WTC11 (cell line): ENCODE measurements at places on chromosomes 1 and 21.

GRCh38 chr1:183578856-183579255 lies 11.4 kb downstream of the NCF2 start:
- no peak for DNase-seq

DNA sequence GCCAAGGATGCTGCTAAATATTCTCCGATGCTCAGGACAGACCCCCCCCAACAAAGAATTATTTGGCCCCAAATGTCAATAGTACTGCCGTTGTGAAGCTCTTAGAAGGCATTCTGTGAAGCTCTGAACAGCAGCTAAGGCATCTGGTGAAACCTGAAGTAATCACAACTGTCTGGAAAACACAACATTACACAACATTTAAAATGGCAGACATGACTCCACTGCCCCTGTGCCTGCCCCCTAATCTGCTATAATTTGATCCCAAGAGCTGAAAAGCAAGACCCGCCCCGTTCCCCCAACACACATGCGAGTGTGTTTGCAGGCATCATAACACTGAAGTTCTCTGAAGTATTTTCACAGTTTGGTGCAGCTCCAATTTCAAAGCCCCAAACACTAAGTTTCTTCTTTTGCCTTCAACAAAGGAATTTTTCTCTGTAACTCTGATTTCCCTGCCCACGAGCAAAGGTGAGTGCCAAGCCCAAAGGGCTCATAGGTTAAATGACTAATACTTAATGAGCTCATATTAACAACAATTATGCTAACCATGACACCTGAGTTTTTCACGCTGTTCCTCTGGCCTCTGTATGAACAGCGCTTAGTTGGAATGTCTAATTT lies 129.2 kb downstream of the CLIC6 start:
- DNase-seq: no peak

GRCh38 chr1:95004013-95004412 lies 68.7 kb downstream of the ALG14 start:
- no peak for DNase-seq

GRCh38 chr1:109112056-109112651 lies 1.8 kb upstream of the ELAPOR1 start:
- no peak for DNase-seq

DNA sequence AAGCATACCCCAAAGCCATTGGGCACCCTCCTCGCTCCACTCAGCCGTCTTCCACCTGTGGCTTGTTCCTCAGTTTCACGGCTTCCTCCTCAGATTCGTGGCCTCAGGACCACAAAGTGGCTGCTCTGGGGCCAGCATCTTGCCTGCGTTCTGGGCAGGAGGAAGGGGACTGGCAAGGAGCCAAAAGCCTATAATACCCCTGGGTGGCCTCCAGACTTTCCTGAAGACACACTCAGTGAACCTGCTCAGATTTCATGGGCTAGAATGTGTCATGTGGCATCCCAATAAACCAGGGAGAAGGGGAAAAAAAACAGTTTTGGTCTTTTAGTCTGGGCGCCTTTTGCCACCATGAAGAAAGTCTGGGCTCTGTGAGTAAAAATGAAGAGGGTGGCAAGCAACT lies 62.0 kb downstream of the SDC3 start:
- no peak for DNase-seq

DNA sequence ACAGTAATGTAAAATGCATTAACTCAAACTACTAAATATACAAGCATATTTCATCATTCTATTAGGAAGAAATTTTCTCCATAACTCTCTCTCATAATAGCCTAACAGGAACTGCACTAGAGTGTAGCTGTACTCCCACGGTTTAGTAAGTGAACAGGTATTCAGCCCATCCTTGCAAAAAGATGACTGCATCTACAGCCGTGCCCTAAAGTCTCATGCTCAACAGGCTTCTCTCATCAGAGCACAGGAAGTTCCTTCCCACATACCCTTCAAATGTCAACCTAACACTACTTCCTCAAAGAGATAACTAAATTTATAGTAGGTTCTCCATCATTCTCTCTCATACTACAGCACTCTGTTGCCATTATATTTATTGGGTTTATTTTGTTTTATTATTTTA lies 251.6 kb downstream of the AKT3 start:
- DNase-seq: no peak

- DNase-seq: peak; percentile 12
Measured at GRCh38 chr1:70628973-70629372, 217.9 kb downstream of the CTH start.
